Stimulated activated CD8-positive, alpha-beta memory T cell treated with anti-CD3 and anti-CD28 coated beads, Interleukin-15, amount 100 ng/mL, for 4 hours (primary cell): ENCODE measurements at places on chromosomes 7 and 10.

- no peak for DNase-seq
Measured at GRCh38 chr10:124259139-124259825, 159.4 kb downstream of the OAT start.

- DNase-seq = no peak
Measured at GRCh38 chr10:121735263-121735662, 137.0 kb upstream of the FGFR2 start.

DNA sequence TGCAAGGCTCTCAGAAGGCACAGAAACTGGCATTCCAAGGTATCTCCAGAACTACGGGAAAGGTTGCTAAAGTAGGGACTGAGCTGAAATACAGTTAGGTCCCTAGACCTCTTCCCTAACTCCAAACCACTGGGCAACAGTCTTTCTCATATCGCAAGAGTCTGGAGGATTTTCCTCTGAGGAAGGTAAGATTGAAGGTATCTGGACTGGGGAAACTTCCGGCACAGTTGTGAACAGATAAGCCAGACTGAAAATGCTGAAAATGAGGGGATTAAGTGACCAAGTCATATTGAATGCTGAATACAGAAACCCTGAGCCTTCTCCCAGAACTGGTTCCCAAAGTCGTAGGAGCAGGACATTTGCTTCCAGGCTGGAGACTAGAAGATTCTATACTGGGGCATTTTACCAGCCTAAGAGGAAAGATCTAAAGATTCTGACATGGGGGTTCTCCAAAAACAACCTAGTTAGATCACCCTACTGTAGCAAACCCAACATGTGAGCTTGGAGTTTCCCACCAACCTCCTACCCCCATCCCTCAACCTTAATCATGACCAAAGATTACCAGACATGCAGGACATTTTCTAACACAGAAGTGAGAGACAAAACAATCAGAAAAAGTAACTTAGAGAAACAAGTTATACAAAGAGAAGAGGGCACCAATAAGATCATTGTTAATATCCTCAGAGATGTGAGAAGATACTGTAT is 2.8 kb upstream of the PRRT4 start:
- DNase-seq = no peak

- no peak for DNase-seq
Measured at GRCh38 chr10:111200505-111201186, 123.8 kb downstream of the ADRA2A start.

GRCh38 chr7:3157566-3158287 is 114.1 kb upstream of the CARD11 start:
- no peak for DNase-seq

DNA sequence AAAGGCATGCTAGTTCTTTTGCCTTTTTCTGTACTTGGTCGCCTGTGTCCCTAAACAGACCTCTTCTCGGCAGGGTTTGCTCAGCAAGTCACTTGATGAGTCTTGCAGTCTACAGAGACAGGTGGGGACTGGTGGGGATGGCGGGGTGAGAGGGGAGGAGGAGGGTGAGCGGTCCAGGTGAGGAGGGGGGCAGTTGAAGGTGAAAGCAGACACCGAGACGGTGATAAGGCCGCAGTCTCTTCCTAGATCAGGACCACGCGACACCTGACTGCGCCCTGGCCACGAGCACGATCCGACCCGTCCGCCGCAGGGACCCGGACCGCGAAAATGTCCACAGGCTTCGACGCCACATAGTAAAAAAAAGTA is 566 bp downstream of the ASNS start:
- no peak for DNase-seq

DNA sequence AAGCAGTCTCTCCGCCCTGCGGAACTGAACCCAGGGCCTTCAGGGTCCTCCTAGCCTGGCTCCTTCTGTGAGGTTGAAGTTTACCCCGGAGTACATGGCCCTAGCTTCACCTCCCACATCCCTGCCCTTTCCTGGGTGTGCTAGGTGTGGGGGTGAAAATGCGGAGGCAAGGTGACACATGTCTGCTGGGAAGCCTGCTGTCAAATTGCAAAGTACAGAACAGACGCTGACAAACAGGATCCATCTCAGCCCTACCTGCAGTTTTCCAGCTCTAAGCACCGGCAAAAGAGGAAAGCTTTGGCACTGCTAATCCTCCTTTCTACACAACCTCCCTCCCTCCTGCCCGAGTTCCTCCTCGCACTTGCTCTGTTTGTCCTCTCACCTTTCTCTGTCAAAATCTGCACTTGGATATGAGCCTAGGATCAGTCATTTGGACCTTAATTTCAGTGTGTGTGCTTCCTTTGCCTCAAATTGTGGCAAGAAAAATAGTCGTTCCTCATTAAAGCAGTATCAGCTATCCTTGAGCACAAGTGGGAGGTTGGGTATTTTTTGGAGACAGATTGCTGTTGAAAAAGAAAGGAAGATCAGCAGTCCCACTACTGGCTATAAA is 14.4 kb upstream of the GPR15LG start:
- DNase-seq = no peak

- DNase-seq = no peak
Measured at GRCh38 chr10:89421018-89421476, 6.7 kb downstream of the IFIT5 start.

- no peak for DNase-seq
Measured at GRCh38 chr10:121002586-121003205, 151.5 kb downstream of the WDR11 start.

- DNase-seq = no peak
Measured at GRCh38 chr10:15123749-15124184, 26.6 kb downstream of the RPP38 start.

GRCh38 chr7:67947646-67948045 is 951.0 kb downstream of the TYW1 start:
- no peak for DNase-seq

- DNase-seq = no peak
Measured at GRCh38 chr7:16504019-16504418, 22.6 kb upstream of the LRRC72 start.

DNA sequence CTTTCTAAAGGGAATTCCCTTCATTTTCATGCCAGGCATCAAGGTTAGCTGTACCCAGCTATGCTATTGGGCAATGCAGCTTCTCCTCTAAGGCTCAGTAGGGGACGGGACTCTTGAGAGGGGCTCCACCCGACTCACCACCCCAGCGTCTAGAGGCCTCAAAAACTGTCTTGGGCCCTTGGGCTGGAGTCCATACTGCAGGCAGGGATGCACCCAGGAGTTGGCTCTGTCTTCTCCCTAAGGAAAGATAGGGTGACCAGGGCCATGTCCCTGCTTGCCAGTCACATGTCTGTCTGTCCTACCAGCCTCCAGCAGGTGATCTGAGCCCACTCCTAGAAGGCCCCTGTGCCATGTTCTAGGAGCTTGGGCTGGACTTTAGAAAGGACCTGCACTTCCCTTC is 1.2 kb downstream of the OPN4 start:
- no peak for DNase-seq

GRCh38 chr10:58618158-58618676 is 105.5 kb downstream of the BICC1 start:
- no peak for DNase-seq

- no peak for DNase-seq
Measured at GRCh38 chr10:112532189-112532588, 85.2 kb downstream of the VTI1A start.

GRCh38 chr7:99210265-99210970 is 2.5 kb upstream of the KPNA7 start:
- no peak for DNase-seq

- no peak for DNase-seq
Measured at GRCh38 chr10:17647326-17647725, 3.4 kb downstream of the STAM start.

DNA sequence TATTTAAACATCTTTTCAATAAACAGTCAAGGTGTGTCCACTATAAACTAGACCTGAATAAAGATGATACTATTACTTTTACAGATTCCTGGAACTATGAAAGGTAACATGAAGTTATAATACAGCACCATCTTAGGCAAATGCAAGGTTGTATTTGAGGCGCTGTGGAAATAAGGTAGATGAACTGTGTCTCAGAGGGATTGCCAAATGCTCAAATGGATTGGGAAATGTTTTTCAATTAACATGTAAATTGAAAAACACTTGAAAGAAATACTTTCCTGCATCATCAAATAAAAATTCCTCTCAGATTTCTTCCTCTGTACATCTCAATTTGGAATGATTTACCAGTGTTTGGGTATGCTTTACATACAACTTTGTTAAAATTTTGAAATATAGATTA is 139.4 kb downstream of the DKK1 start:
- DNase-seq = no peak

DNA sequence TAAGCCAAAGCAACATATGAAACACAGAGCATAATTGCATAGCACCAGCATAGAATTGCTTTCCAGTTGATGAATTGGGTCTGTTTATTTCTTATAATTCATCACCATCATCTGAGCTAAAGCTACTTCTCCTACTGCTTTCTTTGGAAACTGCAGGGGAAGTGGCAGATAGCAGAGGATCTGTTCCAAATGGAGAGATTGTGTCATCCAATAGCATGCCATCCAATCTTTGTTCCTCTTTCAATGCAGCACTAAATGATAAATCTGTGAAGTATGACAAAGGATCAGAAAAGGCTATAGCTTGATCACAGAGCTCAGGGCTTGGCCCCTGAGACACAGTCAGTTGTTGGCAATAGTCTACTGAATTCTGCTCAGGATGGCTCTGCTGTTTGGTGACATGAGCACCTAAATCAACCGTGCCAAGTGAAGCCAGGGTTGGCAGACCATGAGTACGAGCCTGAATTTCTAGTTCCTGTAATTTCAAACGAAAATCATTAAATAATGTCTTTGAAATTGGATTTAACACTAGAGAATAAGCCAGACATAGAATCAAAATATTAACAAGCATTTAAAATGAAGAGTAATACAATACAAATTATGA is 90.0 kb downstream of the TFEC start:
- DNase-seq = no peak

- no peak for DNase-seq
Measured at GRCh38 chr7:76354516-76354915, 4.3 kb downstream of the YWHAG start.

- no peak for DNase-seq
Measured at GRCh38 chr10:84196083-84196482, 1.7 kb downstream of the CDHR1 start.

GRCh38 chr7:128792471-128793180 is 858 bp downstream of the CCDC136 start:
- DNase-seq = no peak

DNA sequence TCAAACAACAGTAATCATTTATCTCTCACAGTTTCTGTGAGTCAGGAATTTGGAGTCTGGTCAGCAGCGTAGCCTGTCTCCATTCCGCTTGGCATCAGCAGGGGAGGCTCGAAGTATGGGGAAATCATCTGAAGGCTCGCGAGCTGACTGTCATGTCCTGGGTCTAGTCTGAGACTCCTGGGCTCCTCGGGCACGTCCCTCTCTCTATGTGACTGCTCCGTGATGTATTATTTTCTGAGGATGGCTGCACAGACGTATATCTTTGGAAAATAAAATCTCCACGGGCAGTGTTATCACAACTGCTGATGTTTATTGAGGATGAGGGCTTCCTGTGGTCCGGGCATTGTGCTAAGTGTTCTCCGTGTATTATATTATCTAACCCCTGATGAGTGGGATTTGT is 23.3 kb upstream of the PCGF5 start:
- DNase-seq = no peak

GRCh38 chr10:119190353-119190752 is 11.7 kb upstream of the PRDX3 start:
- DNase-seq = no peak

DNA sequence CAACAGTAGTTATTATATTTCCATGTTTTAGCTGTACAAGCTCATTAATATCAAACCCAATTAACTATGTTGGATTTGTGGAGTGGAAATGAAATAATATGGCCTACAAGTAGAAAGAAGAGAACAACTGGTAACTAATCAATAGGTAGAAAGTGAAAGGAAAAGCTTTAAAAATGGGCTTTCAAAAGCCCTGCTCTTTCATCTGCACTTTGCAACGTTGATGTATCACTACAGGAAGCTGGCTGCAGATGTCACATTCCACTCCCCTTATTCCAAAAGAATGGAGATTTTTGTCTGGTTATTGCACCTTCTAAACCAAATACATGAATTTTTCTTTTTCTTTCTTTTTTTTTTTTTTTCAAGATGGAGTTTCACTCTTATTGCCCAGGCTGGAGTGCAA is 11.7 kb upstream of the MKI67 start:
- DNase-seq = no peak

- DNase-seq = no peak
Measured at GRCh38 chr7:100077205-100077604, 4.3 kb downstream of the ZNF3 start.

DNA sequence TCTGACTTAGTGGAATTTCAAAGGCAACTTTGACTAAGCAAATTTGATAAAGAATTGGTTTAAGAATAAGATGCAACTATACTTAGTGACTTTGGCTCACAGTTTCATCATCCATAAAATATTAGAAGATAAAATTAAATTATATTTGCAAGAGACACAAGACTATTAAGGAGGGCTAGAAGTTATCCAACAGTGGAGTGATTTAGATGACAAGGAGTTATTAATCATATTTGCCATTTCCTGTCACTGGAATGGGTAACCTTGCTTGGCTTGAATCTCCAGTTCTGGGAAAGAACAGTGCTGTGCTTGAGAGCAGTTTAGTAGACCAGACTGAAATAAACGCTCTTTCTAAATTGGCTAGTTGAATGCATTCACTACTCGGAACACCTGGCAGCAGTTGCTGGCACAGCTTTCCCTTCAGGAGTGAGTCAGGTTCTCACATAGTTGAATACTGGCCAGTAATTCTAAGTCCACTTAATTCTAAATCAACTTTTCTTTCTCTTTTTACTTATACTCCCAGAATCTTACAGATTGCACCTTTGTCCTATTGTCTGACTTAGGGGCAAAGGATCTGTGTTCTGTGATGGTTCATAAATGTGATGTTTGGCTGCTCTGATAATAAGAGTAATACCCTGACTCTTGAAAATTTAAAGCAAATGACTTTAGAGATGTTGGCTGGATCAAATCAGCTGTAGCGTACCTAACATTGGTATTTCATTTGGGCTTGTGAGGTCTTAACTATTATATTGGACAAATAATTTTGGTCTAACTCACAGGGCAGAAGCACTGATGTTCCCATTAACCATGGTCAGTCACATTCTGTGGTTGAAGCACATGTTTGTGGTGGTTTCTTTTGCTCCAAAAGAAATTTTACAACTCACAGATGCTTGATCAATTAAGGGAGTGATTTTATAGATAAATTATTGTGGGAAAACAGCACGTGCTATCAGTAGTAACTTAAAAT is 16.6 kb downstream of the STMP1 start:
- DNase-seq = no peak

GRCh38 chr10:121873236-121873635 is 54.6 kb downstream of the ATE1 start:
- DNase-seq = no peak

- DNase-seq = no peak
Measured at GRCh38 chr7:33079763-33080690, 17.5 kb upstream of the NT5C3A start.

DNA sequence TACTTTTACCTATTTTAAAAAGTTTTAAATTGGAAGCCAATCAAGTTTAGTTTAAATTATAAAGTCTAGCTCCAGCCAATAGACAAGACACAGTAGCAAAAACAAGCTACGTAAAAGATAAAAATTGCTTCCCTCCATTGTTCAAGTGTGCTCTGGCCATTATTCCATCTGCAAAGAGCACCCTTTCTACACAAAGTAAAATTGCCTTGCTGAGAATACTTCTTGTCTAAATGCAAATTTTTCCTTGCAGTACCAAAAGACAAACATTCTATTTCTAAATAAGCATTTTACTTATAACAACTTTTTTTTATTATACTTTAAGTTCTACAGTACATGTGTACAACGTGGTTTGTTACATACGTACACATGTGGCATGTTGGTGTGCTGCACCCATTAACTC is 75.9 kb upstream of the ZNF746 start:
- no peak for DNase-seq
